AG20443 (cell line): ENCODE measurements at places on chromosomes 16 and 17.

DNA sequence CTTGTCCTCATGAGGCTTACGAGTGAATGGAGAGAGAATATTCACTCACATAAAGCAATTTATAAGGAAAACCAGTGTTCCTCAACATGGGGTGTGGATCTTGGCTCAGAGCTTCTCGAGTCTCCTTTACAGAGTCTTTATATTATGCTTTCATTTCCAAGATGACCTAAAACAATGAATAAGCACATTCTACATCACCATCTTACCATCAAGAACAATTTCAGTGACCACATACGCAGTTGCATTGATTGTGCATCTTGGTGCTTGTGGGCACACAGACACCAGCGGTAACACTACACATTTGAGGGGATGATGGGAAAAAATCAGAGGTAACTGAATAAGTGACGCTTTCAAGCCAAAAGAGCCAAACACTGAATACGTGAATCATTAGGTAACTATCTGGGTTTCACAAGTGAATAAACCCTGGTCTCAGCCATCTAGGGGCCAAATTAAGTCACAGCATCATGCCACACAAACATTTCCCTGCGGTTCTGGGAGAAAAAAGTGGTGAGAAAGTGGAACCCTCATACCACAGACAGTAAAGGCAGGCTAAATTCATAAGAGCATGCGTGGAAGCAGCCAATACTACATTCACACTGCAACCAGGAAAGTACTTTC lies 9.4 kb downstream of the CWC25 start:
- DNase-seq = peak; percentile 69

GRCh38 chr17:70128727-70129238 lies 40.5 kb upstream of the KCNJ2 start:
- no peak for DNase-seq

DNA sequence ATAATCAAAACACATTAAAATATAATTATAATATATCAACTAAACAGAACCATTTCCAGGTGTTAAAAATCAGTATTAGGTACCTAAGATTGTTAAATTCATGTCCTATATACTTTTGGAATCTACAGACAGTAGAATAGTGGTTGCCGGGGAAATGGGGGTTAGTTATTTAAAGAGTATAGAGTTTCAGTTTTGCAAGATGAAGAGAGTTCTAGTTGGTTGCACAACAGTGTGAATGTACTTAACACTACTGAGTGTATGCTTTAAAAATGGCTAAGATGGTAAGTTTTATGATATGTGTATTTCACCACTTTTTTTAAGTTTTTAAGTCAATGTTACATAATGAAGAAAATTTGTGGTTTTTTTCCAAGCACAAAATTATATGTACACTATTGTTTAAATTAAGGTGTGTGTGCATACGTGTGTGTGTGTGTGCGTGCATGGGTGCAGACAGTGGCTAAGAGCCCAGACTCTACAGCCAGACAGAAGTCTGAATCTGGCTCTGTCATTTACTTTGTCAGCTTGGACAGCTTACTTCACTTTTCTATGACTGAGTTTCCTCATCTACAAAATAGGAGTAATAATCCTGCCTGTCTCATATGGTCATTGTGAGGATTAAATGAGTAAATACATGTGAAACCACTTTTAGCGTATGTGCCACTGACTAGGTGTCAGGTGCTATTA lies 25.3 kb upstream of the PHAF1 start:
- no peak for DNase-seq

GRCh38 chr16:19717314-19717713 lies 713 bp downstream of the KNOP1 start:
- no peak for DNase-seq

- no peak for DNase-seq
Observed at GRCh38 chr17:27463235-27463677, 7.0 kb downstream of the KSR1 start.

GRCh38 chr16:26877421-26877820 lies 189.3 kb upstream of the C16orf82 start:
- DNase-seq = no peak

DNA sequence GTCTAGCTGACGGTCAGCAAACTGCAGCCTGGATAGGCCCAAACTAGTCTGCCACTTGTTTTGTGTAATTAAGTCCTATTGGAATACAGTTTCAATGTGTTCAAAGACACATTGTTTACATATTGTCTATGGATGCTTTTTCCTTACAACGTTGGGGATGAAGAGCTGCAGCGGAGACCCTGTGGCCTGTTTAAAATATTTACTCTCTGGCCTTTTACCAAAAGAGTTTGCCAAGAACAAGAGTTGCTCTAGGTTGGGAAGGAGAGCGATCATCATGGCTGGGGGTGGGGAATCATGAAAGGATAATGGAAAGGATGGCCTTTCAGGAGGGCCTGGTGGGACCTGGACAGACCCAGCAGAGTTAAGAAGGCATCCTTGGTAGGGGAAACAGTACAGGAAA lies 274.9 kb upstream of the ZFHX3 start:
- DNase-seq = no peak

DNA sequence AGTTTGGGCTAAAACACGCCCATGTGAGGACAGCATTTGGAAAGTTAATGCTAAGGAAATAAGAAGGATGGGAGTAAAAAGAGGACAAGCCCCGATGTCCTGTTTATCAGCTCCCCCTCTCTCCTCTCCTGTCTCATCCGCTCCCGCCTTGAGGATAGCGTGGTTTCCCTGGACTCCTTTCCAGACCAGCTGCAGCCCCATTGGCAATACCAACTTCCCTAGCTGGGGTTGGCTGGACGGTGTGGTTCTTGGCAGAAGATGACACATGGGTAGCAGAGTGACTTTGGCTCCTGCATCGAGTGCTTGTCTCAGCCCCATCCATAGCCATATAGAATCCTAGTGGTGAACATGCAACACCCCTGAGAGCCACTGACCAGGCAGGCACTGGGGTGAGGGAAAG lies 185.9 kb downstream of the CCDC182 start:
- no peak for DNase-seq

DNA sequence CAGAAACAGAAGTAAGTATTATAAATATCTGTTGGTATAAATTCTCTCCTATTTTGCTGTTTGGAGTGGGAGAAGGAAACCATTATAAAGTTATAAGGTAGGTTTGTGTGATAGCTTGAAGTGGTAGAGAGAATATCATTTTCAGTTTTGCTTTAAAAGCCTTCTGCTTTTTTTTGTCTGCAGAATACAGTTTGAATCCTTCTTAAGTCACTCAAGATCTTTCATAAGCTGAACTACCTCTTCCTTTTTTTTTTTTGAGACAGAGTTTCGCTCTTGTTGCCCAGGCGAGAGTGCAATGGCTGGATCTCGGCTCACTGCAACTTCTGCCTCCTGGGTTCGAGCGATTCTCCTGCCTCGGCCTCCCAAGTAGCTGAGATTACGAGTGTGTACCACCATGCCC lies 9.0 kb downstream of the ATAD5 start:
- no peak for DNase-seq

- no peak for DNase-seq
Observed at GRCh38 chr17:16934133-16934795, 37.7 kb downstream of the TNFRSF13B start.

DNA sequence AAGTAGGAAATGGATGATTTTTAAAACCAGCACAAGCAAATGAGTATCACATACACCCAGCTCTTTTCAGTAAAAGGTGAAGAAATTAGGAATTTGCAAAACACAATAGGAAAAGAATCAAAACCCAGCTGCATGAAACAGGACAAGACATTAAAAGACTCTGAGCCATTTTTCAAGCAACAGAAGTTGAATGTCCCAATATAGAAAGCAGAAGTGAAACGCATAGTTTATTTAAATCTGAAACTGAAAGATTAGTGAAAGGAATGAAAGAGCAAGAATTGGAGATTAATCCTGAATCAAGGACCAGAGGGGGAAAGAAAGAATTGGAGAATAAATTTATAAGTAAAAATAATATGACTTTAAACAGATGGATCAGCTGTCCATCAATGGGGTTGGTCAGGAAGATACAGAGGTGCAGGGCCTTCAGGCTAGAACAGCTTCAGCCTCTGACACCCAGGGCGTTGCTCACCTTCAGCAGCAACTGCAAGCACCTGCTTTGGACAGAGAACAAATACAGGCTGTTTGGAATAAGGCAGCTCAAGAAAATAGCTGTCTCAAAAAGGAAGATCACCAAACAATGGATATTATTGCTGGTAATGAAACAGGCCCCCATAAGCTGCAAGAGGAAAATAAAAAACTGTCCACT lies 3.9 kb upstream of the ARHGAP17 start:
- no peak for DNase-seq

GRCh38 chr17:67474081-67474661 lies 97.1 kb downstream of the PITPNC1 start:
- DNase-seq = peak; percentile 86

DNA sequence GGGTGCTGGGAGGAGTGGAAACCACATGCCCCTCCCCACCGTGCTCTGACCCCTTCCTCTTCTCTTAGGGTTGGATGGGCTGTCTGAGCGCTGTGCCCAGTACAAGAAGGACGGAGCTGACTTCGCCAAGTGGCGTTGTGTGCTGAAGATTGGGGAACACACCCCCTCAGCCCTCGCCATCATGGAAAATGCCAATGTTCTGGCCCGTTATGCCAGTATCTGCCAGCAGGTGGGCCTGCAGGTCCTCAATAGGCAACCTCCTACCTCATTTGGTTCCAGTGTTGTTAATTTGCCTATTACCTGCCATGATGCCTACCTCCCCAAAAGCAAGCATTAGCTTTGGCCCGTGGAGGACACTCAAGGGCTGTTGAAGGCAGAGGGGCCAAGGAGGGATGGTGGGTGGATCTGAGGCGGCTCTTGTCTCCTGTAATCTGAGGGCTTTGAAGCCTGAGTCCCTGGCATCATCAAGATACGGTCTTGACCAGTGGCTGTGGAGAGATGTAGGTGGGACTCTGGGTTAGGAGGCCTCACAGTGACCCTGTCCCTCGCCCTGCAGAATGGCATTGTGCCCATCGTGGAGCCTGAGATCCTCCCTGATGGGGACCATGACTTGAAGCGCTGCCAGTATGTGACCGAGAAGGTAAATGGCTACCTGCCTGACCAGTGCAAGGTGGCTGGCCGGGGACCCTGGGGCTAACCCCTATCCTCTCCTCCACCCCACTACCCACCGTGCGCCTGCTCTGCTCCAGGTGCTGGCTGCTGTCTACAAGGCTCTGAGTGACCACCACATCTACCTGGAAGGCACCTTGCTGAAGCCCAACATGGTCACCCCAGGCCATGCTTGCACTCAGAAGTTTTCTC lies 3.4 kb downstream of the ALDOA start:
- DNase-seq = no peak

DNA sequence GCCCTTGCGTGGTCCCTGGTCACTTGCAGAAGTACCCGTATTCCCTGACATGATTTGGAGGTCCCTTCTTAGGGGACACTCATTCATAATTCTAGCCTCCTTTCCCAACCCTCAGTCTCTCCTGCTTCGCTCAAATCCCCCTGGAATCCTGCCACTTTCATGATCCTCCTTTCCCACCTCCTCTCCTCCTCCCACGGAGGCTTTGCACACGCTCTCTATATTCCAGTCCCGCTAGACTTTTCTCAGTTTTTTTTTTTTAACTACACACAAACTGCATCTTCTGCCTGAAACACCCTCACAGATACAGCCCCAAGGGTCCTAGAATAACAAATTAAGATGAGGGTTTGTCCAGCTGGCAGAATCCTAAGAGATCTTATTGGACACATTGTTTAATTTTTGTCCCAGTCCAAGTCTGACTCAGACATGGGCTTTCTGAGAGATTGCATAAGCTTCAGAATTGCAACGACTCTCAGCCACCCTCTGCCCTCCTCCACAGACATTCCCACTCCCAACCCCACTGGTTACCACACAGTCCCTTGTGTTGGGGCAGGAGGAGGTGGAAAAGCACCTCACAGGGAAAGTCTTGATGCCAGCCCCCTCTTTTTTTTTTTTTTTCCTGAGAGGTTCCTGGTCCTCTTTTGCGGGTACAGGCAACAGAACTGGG lies 739.5 kb upstream of the EEF2KMT start:
- no peak for DNase-seq

- DNase-seq = no peak
Observed at GRCh38 chr17:63426041-63426916, 19.8 kb downstream of the CYB561 start.

- DNase-seq = peak; percentile 89
Observed at GRCh38 chr17:62626719-62627218, 701 bp upstream of the MRC2 start.

GRCh38 chr16:15601212-15601879 lies 41.6 kb downstream of the MARF1 start:
- no peak for DNase-seq

- no peak for DNase-seq
Observed at GRCh38 chr17:35289222-35289621, 46.4 kb downstream of the SLFN5 start.

- DNase-seq = no peak
Observed at GRCh38 chr16:12417030-12417814, 386.5 kb downstream of the CPPED1 start.

DNA sequence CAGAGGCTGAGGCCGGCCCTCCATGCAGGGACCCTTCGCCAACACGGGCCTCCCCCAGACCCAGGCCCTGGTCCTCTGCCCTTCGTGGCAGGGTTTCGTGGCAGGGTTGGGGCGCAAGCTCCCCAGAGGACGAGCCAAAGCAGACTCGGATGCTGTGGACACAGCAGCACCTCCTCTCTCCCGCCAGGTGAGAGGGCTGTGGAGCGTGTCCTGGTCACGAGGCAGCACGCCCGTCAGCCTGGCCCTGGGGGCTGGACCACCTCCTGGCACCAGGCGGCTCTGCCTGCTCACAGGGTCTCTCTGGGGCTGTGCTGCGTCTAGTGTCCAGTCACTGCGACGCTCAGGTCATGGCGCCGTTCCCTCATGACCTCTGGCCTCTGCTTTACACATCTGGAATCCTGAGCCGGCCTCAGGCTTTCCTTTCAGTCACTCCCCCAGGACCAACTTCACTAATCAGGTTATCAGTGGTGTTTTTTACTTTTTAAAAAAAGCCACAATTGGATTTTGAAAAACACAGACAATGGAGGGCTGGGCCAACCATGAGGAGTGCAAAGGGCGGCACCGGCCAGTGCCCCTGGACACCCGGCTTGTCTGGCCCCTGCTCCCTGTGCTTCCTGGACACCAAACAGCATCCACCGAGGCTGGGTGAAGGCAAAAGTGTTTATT lies 5.4 kb downstream of the NDUFAF8 start:
- no peak for DNase-seq

GRCh38 chr16:88601313-88602036 lies 31.3 kb downstream of the ZC3H18 start:
- DNase-seq = no peak

DNA sequence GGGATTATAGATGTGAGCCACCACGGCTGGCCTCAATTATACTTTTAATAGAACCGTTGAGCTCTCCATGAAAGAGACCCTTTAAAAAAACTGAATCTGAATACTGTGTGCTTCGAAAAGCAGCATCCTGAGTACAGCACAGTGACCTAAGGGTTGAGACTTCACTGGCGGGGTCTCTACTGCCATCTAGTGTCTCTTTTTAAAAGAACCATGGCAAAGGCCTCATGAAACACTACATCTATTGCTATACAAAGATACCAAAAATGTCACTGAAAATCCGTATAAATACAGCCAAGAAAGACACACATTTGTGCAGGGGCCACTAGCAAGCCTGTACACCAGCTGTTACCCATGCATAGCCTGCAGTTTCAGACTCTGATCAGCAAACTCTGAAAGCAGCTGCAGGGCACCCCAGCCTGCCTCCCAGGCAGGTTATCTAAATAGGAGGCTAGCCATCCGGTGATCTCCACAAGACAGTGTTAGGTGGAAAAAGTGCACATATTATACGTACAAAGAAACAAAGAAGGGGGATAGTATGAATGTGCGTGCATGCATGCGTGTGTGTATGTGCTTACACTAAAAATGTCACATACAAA lies 35.3 kb downstream of the NPLOC4 start:
- peak; percentile 80 for DNase-seq

GRCh38 chr17:1224330-1224729 lies 44.5 kb upstream of the ABR start:
- no peak for DNase-seq

- no peak for DNase-seq
Observed at GRCh38 chr16:3835089-3835602, 45.4 kb downstream of the CREBBP start.
